ENCODE measurements at places on chromosomes 12 and 14. TPM values are rescaled to one million over a fixed set of nuclear protein-coding genes. Genes with fewer than 3 reads are reported as not detected.

The YLPM1 gene
- 11.6 TPM for total RNA-seq

The DNAJC22 gene
- not detected for total RNA-seq

The PRR13 gene
- total RNA-seq, result 41.0 TPM

The IL26 gene
- total RNA-seq, result not detected

The KIAA0586 gene
- total RNA-seq, result 15.4 TPM

The CSRP2 gene
- 32.7 TPM for total RNA-seq

The LRP1-AS gene
- total RNA-seq, result not detected

The CFAP251 gene
- total RNA-seq, result 18.1 TPM

The SRRM4 gene
- total RNA-seq, result not detected

The LRFN5 gene
- not detected for total RNA-seq

All from nasal cavity respiratory epithelium epithelial cell of viscerocranial mucosa (primary cell).